Myocyte (in vitro differentiated cells): ENCODE measurements at places on chromosomes 11 and 22. TPM values are rescaled to one million over a fixed set of nuclear protein-coding genes. Genes with fewer than 3 reads are reported as not detected.
A peak's percentile ranks its signal among the peaks of the same experiment; 100 is the strongest.

Gene SYCE3
- not detected in 2 replicates for total RNA-seq

DNA sequence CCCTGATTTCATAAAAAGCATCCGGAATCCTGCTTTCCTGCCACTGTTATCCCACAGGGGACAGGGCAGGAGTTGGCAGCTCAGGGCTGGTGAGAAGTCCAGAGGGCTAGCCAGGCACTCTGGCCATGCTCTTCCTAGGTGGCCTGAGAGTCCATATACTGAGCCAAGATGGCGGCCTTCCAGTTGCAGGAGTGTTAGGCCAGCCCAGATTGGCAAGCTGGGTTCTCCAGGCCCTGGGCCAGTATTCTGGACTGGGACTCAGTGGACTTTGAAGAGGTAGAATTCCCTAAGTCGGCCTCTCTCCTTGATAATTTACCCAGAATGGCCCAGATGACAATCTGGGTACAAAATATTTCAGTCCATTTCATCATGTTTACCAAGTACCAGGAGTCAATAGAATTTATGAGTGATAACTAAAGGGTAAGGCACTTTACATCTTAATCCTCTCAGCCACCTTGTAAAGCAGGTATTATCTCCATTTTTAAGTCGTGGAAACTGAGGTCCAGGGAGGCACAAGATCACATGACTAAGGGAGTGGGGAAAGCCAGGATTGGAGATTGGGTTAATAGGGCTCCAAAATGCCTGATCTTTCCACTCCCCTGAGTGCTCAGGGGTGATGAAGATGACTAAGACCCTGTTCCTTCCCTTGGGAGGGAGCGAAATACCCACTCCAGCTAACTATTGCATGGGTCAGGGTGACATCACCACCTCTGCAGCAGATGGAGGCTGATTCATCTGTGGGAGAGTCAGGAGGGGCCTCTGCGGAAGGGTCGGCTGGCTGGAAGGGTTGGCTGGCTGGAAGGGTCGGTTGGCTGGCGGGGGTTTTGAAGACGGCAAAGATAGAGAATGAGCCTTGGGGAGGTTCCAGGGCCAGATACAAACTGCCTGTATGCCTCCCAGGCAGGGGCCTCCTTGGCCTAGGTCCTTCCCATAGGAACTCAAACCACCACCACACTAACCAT, 1.2 kb upstream of the MICALL1 start:
- peak; percentile 97 for DNase-seq

Gene MYEOV
- total RNA-seq: not detected in 2 replicates

GRCh38 chr11:3006505-3007260, 14.6 kb upstream of the NAP1L4 start:
- DNase-seq: no peak

Gene C11orf91
- total RNA-seq: not detected in 2 replicates

GRCh38 chr22:42700901-42701300, 19.8 kb downstream of the A4GALT start:
- no peak for DNase-seq

GRCh38 chr11:62394825-62395538, 23.9 kb upstream of the SCGB1A1 start:
- DNase-seq: peak; percentile 88

GRCh38 chr11:120577624-120578363, 66.2 kb downstream of the GRIK4 start:
- DNase-seq: peak; percentile 37

Gene PRG3
- total RNA-seq: not detected in 2 replicates

Gene ARRB1
- 17.2 and 23.0 TPM in 2 replicates for total RNA-seq

DNA sequence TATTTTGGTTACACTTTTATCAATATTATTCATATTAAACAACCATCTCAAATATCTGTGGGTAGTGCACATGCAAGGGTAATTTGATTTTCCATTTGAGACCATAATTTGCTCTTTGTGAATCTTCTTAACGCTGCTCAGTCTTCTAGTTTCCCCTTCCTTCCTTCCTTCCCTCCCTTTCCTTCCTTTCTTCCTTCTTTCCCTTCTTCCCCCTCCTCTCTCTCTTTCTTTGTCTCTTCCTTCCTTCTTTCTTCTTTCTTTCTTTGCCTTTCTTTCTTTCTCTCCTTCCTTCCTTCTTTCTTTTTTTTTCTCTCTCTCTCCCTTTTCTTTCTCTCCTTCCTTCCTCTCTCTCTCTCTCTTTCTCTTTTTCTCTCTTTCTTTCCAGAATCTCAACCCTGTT, 4.1 kb upstream of the RNF26 start:
- no peak for DNase-seq

DNA sequence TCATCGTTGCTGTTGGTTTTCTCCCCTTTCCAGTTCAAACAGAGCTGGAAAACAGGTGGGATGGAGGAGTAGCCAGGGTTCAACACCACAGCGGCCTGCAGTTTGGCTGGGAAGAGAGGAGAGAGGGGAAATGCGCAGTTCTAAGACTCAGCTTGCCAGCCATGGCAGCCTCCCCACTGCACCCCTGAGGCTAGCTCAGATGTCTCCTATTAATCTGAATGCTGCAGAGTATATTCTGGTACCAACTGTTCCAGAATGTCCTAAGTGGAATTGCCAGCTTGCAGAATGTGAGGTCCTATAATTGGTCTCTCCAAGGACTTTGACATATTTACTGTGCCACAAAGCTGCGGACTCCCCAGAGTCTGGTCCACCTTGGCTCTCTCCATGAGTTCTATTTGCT, 32.0 kb downstream of the NEFH start:
- DNase-seq: no peak

- DNase-seq: peak; percentile 3
Measured at GRCh38 chr11:108220721-108221336, 1.6 kb downstream of the NPAT start.

DNA sequence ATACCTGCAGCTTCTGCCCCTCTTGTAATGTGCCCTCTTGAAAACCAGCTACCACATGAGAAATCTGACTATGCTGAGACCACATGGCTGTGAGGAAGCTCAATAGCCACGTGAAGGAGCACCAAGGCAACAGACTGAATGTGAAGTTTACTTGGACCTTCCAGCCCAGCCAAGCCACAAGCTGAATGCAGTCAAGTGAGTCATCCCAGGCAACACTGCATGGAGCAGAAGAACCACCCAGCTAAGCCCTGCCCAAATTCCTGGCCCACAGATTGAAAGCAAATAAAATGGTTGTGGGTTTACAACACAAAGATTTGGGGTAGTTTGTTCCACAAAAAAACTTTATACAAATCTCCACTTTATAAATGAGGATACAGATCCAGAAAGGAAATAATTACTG, 114.5 kb downstream of the TIMP3 start:
- DNase-seq: no peak

GRCh38 chr11:61131186-61131585, 28.9 kb downstream of the CD5 start:
- DNase-seq: peak; percentile 87

Gene AP2A2
- 26.2 and 26.9 TPM in 2 replicates for total RNA-seq

- peak; percentile 39 for DNase-seq
Measured at GRCh38 chr11:111730871-111731591, 35.2 kb downstream of the PPP2R1B start.

DNA sequence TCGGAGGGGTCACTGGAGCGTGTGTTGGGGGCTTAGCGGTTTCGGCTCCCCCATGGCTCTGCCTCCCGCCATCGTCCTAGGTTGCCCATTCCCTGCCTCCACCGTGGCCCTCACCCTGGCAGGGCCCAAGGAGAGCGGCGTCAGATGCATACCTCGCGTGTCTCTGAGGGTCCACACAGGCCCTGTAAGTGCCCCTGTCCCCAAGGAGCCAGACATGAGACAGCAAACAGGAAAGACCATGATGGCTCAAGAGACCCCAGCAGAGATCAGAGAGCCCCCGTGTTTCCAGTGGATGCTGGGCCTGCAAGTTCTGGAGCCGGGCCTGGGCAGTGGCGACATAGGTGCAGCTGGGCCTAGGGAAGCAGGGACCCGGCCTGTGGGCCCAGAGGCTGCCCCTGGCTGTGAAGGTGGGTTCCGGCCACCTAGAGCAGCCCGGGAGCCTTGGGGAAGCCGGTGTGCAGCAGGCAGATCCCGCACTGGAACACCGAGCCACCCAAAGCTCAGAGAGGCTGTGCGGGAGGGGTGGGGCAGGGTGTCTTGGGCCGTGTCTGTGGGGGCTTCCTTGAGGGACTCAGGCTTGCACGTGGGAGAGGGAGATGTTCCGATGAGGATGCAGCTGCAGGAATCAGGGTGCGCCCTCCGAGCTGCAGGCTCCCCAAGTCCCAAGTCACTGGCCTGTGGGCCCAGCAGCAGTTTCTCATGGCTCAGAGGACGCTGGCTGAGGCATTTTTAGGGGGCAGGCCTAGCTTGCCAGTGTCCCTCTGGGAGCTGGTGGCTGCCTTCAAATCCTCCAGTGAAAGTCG, 126.4 kb downstream of the KCNQ1OT1 start:
- no peak for DNase-seq

DNA sequence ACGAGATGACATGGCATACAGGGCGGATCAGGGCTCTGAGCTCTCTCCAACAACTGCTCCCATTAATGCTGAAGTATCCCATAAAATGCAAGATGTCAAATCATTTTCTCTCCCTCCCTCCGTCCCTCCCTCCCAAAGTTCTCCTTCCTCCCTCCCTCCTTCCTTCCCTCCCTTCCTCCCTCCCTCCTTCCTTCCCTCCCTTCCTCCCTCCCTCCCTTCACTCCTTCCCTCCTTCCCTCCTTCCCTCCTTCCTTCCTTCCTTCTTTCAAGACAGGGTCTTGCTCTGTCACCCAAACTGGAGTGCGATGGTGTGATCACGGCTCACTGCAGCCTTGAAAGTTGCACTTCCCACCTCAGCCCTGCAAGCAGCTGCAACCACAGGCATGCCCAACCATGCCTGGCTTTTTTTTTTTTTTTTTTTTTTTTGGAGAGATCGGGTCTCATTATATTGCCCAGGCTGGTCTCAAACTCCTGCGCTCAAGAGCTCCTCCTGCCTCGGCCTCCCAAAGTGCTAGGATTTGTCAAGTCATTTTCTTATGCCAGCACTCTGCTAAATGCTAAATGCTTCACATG, 38.2 kb downstream of the TXN2 start:
- peak; percentile 73 for DNase-seq

DNA sequence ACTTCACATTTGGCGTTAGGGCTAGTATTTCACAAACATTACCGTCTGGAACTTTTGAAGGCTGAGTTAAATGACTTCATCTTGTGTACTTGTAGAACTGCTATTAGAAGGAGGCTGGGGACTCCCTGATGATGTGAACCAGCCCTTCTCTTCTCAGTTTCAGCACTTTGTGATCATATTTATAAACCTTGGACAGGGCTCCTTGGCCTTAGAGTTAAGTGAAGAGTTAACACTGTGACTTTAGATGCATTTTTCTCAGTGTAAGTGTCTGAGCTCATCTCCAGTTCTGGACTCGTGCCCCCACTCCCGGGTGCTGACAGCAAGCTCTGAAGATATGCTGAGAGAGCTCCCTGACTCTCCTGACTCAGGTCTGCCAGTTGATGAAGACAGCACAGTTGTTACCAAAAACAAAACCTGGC, 8.4 kb downstream of the MIAT start:
- no peak for DNase-seq

GRCh38 chr22:32700191-32700882, 101.2 kb upstream of the TIMP3 start:
- no peak for DNase-seq

Gene HPX
- total RNA-seq: not detected in 2 replicates

DNA sequence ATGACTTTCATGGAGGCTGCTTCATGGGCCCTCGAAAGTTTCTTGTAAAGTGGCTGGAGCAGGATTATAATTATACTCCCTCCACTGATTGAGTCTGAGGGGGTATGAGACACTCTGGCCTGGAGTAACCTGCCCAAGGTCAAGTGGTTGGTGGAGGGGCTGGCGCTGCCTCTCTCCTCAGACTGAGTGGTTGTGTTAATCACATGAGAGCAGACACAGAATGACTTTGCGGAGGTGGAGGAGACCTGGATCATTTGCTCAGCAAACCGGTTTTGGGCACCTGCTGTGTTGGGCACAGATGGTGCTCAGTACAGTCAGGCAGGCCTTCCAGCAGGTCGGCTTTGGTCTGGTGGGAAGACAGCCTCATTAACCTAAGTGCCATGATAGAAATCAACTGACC, 11.8 kb downstream of the BCR start:
- DNase-seq: no peak

Gene OR5P2
- not detected in 2 replicates for total RNA-seq

Gene LDHAL6A
- not detected in 2 replicates for total RNA-seq

DNA sequence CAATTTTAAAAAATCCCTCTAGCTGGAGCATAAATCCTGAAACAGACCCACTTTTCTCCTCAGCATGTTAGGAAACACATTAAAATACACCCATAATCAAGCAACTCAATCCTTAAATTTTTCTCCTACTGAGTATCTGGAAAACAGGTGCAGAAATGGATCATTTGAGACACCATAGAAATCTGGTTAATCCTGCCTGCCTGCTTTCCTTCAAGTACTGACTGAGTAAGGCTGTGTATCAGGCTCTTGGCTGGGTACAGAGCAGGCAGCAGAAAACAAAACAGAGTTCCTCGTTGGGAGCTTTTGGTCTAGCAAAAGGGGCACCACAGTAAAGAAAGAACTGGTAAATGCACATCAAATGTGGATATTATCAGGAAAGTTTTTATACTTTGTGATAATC, 1.9 kb downstream of the KCNQ1OT1 start:
- peak; percentile 47 for DNase-seq

DNA sequence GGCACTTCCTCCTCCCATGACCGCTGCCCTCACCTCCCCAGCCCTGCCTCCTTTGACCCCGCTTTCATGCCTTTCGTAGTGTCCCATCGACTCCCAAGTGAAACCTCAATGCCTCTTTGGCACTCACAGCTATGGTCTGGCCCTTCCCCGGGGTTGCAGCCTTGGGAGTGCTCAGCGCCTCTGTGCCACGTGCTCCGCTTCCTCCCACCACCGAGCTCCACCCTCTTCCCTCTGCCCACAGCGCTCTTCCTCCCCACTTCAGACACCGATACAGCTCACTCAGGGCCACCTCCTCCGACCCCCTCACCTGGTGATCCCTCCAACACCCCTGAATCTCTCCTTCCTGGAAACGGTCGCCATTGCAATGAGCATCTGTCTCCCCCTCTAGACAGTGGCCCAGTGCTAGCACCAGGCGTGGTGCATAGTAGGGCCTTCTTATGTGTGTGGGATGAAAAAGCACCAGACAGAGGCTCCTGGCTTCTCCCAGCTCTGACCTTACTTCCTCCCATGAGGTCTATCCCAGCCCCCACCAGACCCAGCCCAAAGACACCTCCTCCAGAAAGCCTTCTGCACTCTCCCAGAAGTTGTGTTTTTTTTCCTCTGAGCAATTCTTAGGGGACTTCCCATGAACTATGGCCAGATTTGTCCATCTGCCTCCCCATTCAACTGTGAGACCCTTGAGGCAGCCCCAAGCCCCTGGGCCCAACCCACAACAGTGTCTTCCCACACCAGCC, 16.4 kb upstream of the SCGB1A1 start:
- DNase-seq: no peak

Gene SNX32
- total RNA-seq: 0.36 and 0.40 TPM in 2 replicates

Gene ESAM
- total RNA-seq: 0.08 and 0.26 TPM in 2 replicates

DNA sequence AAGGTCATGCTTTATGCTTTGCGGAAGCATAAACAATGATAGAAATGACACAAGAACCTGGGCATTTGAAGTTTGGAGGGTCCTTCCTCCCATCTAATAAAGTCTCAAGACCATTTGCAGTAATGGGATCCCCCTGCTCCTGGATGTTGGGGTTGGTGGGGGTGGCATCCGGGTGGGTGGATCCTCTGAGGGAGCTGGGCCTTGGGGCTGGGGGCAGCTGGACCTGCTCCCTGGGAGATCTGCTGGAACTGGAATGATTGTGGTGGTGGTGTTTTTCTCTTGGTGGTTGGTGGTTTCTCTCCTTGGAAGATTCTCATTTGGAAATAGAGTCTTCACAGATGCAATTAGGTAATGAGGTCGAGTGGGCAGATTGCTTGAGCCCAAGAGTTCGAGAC, 2.2 kb upstream of the NAP1L4 start:
- no peak for DNase-seq
